Cardiac septum (tissue), 1 donor: ENCODE measurements at places on chromosomes 7 and 10. TPM values are rescaled to one million over a fixed set of nuclear protein-coding genes. Genes with fewer than 3 reads are reported as not detected.

COL13A1 gene
- total RNA-seq, result 9.5 TPM

XRCC2 gene
- total RNA-seq, result 0.24 TPM

DNA sequence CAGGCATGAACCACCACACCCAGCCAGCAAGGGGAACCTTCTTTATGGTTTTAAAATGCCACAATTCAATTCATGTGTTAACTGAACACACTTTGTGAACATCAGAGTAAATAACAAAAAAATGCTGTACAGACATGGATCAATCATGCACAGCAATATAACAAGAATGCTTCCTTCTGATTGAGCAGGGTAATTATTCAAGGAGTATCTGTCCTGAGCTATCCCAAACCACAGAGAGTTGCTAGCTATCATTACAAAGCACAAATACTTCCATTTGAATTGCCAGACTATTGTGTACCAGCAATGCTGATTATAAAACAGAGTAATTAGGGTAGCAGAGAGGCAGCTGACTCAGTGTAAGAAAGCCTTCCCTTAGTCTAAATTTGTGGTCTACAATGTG, 11.3 kb upstream of the RHOBTB1 start:
- DNase-seq, result no peak

TMEM270 gene
- total RNA-seq, result not detected

DNA sequence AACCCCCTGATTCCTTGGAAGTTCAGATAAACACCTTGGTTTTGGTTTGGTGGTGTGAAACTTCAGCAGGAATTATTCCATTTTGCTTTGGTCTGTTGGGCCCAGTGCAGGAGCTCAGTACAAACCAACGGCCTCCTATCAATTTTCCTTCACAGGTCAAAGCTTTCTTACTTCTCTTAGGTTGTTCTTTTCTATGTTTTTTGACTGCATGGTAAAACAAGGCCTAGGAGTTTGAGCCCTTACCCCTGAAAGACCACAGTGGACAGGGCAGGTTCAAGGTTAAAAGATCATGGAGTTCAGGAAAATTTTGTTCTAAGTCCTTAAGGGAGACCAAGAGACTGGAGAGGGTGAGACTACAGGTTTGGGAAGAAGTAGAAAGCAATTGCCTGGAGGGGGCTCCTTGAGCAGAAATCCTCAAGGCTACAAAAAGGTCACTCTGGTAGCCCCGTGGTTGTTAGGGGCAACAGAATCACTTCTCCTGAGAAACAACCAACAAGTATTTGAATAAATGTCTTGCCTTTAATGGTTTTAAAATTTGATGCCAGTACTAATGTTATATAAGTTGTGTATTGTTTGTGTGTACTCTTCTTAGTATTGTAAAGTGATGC, 40.9 kb upstream of the FHIP2A start:
- DNase-seq, result no peak
